ENCODE measurements at places on chromosomes 5 and 9. TPM values are rescaled to one million over a fixed set of nuclear protein-coding genes. Genes with fewer than 3 reads are reported as not detected.

The SH3RF2 gene
- total RNA-seq: 231 TPM

The STPG3 gene
- total RNA-seq: not detected

The SPINK13 gene
- not detected for total RNA-seq

GRCh38 chr9:95920017-95920416 is 44.5 kb downstream of the ERCC6L2 start:
- DNase-seq: no peak

GRCh38 chr5:142184988-142185387 is 76.4 kb downstream of the NDFIP1 start:
- no peak for DNase-seq

DNA sequence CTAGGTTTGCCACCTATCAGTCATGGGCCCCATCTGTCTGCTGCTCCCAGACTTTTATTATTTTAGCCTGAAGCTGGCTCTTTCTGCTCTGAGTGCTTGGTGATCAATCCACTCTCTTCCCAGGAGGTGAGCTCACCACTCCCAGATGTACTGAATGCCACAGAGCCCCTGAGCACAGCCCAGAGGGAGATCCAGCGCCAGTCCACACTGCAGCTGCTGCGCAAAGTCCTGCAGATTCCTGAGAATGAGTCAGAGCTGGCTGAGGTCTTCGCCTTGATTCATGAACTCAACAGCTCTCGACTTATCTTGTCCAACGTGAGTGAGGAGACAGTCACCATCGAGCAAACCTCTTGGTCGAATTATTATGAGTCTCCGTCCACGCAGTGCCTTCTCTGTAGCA is 36.0 kb downstream of the HMGXB3 start:
- DNase-seq: no peak

DNA sequence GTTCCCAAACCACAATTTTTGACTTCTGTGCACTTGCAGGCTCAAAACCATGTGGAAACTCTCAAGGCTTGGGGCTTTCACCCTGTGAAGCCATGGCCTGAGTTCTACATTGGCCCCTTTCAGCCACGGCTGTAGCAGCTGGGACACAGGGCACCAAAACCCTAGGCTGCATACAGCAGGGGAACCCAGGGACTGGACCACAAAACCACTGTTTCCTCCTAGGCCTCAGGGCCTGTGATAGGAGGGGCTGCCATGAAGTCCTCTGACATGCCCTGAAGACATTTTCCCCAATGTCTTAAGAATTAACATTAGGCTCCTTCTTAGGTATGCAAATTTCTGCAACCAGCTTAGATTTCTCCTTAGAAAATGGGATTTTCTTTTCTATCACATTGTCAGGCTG is 312.1 kb upstream of the TUSC1 start:
- DNase-seq: no peak

GRCh38 chr9:136202454-136203407 is 2.2 kb downstream of the LHX3 start:
- no peak for DNase-seq

All from cardiac septum (tissue), 1 donor.